ENCODE measurements at places on chromosomes 1 and 21.

DNA sequence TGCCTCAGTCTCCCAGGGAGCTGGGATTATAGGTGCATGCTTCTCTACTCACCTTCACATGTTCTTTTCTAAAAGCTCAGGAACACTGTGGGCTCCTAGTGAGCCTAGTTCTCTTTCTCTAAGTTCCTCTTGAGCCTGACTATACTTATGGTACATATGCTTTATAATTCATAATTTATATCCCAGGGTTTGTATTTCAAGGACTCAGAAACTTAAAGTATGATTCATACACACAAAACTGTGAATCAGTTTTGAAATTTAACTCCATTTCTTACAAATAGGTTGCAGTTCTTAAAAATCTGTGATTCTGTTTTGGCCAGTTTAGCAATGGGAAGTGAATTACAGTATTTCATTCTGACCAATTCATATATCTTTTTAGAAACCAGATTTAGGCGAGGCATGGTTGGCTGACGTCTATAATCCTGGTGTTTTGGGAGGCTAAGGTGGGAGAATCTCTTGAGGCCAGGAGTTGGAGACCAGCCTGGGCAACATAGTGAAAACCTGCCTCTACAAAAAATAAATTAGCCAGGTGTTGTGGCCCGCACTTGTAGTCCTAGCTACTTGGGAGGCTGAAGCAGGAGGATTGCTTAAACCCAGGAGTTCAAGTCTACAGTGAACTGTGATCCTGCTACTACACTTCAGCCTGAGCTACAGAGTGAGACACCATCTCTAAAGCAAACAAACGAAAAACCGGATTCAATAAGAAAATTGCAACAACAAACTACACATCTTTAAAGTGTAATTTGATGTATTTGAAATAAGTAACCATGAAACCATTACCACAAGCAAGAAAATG lies 15.6 kb downstream of the RASAL2 start:
- DNase-seq: no peak

DNA sequence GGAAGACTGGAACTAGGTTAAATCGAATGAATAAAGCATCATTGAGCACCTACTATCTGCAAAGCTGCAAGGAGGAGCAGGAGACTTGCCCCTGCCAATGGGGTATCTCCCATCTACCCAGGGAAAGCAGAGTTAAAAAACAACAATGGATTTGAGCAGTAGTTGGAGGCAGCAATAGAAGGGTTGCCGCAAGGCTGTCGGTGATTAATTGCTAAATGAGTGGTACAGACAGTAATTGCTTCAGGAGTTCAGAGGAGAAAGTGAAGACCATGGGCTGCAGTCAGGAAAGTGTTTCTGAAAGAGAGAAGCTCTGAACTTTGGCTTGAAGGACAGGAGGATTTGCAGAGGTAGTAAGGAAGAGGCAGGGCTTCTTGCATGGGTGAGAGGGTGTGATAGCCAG lies 152.9 kb downstream of the ACTL8 start:
- DNase-seq: no peak

DNA sequence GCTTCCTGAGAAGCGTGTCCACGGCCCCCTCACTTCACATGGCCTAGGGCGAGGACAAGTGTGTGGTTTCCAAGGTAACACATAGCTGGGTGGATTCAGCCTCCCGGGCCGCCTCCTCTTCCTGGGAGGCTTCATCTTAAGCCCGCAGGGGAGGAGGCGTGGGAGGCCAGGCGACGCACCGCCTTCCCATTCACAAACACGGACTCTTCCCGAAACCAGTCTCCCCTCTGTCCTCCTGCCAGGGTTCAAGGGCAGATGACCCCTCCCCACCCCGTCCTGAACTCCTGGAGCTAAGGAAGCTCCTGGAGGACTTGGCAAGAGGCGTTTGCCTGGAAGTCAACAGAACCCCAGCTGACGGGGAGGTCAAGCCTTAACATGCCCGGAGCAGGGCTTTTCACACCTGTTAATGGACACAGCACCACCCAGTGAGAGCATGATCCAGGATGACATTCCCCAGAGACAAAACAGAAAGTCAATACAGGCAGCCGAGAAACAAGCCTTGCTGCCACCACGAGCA lies 56.7 kb downstream of the KCNN3 start:
- DNase-seq: no peak

GRCh38 chr21:36707763-36708285 lies 8.9 kb downstream of the SIM2 start:
- no peak for DNase-seq

GRCh38 chr1:2989976-2990375 lies 31.3 kb upstream of the ACTRT2 start:
- no peak for DNase-seq

- DNase-seq: no peak
Measured at GRCh38 chr1:223755992-223756775, 43.8 kb downstream of the CAPN2 start.

- DNase-seq: no peak
Measured at GRCh38 chr1:151510020-151510405, 1.2 kb upstream of the CGN start.

- DNase-seq: no peak
Measured at GRCh38 chr1:56874689-56875088, 20.1 kb downstream of the C8A start.
